ENCODE measurements at places on chromosomes 12 and 14.

DNA sequence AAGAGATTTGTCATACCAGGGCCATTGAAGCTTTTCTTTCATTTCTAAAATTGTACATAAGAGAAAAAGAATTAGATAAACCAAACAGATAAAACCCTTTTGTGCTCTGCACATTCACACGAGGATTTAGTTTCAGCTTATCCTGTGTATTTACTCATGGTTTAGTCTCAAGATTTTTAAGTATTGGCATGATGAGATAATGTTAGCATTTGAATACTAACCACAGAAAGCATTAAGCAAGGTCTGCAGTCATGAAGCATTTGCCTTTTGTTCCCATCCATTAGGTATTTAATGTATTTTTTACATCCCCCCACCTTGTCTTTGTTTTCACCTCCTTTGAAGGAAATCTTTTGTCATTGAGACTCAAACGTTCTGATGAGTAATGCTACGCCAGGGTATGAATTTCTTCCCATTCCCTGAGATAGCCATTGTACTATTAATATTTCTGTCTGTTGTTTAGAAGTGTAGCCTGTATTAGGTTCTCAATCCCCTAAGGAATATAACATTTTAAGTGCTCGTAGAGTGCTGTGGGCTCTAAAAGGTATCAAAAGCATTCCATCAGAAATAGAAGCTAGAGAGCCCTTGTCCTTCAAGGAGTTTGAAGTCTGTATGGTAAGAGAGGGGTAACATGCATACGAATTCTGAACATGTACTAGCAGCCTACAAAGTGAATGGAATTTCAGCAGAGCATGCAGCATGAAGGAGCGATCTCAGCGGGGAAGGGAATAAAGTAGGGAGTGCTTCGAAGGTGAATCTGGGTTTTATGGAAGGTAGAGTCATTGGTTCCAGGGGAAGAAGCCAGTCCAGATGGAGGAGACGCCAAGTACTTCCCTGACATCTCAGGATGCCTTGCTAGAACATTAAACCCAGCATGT lies 22.3 kb downstream of the CRADD start:
- no peak for DNase-seq

DNA sequence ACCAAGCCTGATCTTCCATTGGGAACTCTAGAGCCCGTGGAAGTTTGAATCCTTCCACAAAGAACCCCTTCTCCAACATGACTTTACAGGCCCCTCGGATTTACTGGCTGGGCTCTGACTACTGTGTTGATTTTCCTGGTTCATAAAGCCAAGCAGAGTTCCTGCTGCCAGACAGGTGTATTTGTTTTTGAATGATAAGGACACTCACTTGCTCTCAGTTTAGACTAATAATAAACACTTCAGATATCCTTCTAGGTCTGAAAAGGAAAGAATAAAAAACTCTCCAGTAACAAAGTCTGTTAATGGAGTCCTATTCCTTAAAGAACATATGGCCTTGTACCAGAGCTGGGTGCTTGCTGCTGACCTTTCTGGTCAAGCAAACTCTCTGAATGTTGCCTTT lies 31.0 kb downstream of the SIX1 start:
- no peak for DNase-seq

- no peak for DNase-seq
These were observed 37.9 kb downstream of the TDG start for GRCh38 chr12:104003596-104003995.

GRCh38 chr14:23621204-23621931 lies 14.8 kb upstream of the DHRS2 start:
- DNase-seq: no peak

DNA sequence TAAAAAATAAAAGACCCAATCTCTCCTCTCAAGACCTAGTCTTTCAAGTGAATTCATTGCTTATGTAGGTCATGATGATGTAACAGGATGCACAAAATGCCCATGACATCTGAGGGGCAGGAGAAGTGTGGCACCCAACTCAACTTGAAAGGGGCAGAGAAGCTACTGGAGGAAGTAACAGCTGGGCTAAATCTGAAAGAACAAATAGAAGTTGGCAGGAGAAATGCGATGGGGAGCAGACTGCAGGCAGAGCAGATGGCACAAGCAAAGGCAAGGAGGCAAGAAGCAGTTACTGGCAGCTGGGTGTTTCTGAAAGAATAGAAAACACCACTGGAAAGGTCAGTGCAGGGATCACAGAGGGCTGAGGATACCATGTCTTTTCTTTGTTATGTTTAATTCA lies 14.6 kb downstream of the SLC38A4 start:
- DNase-seq: no peak

GRCh38 chr14:50052517-50052916 lies 63.9 kb downstream of the VCPKMT start:
- DNase-seq: no peak

Measured in cortex of kidney (tissue), 1 donor.